Nucleus accumbens (tissue), 56 donors: ENCODE measurements at places on chromosomes 7 and 10.

DNA sequence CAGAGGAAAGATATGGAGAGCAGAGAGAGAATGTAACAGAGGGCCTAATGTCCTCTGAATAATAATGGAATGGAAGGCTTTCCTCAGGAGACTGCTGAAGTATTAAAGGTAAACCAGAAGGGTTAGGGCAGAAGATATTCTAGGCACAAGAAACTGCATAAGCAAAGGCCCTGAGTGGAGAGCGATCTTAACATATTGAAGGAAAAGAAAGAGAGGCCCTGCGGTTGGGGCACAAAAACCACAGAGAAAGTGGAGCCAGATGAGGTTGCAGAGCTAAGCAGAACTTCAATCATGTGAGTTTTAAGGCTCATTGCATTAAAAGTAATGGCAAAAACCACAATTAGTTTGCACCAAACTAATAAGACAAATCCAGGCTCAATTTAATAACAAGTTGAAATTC is 115.8 kb upstream of the VSTM2A start:
- no peak for DNase-seq

DNA sequence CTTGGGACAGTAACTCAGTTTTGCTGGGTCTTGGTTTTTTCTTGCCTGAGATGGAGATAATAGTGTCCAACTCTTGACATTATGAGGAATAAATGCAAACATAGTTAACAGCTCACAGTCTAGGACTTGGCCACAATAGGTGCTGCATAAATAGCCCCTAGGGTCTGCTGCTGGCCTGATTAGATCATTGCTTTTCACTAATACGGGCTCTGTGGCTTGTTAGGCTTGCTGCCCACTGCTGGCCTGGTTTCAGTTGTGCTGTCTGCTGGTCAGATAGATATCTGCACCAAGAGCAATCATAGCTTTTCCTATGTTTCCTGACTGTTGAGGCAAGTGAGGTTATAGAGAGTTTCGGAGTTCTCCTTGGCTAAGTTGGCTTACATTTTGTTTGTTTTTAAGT is 246.1 kb downstream of the DNAJB9 start:
- no peak for DNase-seq

DNA sequence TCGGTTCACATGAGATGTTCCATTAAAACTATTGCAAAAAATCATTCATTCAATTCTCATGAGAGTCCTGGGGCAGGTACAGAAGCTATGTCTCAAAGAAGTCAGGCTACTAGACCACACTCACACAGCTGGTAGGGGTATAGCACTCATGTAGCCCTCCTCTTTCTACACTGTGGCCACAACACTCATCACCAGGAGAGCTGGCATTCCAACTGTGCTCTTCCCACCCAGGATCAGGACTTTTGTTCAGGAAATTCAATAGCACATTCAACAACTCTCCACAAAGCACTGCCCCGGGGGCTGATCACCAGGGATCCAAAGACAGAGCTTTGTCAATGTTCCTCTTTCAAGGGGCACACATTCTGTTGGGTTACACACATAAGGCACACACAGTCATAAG is 31.0 kb upstream of the C10orf90 start:
- DNase-seq = no peak

- no peak for DNase-seq
Measured at GRCh38 chr7:20305726-20306125, 25.0 kb upstream of the ITGB8 start.

DNA sequence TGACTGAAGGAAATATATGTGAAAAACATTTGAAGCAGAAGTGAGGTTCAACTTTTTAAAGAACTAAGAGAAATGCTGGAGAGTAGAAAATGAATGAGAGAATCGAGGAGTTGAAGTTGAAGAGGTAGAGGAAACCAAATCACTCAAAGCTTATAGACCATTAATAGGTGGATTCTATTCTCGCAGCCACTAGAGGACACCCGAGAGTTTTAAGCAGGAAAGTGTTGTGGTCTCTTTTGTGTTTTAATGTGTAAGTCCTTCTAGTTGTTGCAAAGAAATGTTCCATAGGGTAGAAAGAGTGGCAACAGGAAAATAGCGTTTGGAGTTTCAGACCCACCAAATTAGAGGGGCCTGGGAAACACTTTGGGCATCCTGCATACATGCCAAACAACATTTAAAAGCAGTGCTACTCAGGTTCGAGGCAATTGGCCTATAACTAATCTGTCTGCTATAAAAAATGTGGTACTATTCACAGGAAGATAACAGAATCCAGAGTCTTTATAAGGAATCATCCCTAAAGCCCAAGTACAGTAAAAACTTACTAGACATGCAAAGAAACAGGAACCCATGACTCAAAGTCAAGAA is 75.3 kb upstream of the TAS2R16 start:
- DNase-seq = no peak
